ENCODE measurements at places on chromosomes 12 and 14.
A peak's percentile ranks its signal among the peaks of the same experiment; 100 is the strongest.

DNA sequence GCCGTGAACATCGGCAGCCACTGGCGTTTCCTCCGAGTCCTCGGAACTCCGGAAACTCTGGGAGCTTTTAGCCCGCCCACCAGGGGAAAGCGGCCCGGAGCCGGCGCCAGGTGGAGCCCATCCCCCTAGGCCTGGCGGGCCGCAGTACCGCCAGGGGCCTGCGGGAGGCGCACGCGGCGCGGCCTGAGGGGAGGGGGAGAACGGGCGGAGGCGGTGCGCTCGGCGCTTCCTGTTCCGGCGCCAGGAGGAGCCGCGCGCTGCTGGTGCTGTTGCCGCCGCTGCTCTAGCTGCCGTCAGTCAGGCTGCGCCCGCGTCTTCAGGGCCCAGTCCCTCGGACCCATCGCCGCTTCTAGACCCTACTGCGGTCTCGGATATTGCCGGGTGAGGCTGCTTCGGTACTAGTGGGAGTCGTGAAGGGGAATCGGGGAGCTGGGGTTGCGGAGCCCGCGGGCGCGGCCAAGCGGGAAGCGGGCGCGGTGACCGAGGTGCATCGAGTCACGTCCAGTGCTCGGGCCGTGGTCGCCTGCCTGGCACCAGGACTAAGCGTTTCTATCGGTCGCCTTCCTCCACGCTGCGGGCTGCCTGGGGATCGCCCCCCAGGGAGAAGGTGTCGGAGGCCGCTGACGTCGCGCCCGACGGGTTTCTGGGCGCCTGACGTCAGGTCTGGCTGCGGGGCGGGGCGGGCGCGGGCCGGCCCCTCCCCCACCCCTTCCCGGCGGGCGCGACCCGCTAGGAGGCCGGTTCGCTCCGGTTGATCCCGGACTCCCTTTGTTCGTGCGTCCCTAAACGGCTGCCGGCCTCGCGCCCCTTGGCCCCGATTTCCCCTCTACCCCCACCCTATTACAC is at the start of gene MAPK1IP1L:
Gene MAPK1IP1L, plus strand, starts transcription at position 225 of the 846 bp plus-strand sequence. CDS start 10,037 bp downstream, outside the sequence.
- DNase-seq = peak; percentile 94

DNA sequence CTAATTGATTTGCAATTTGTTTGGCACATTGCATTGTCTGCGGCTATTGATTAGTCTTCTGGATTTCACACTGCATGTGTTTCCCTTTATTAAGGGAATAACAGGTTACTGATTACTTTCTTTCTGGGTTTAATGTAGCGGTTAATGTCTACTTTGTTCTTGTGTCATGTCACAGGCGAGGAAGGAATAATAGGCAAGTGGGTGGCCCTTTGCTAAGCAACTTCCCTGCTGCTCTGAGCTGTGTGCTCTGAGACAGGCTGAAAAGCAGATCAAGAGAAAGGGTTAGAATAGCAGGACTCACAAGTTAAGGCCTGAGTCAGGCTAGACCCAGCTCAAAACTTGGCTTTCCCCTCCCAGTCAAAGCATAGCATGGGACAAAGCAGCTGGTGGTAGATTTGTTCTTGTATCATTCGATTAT is 77.2 kb downstream of the NKX2-1 start:
- DNase-seq = no peak

DNA sequence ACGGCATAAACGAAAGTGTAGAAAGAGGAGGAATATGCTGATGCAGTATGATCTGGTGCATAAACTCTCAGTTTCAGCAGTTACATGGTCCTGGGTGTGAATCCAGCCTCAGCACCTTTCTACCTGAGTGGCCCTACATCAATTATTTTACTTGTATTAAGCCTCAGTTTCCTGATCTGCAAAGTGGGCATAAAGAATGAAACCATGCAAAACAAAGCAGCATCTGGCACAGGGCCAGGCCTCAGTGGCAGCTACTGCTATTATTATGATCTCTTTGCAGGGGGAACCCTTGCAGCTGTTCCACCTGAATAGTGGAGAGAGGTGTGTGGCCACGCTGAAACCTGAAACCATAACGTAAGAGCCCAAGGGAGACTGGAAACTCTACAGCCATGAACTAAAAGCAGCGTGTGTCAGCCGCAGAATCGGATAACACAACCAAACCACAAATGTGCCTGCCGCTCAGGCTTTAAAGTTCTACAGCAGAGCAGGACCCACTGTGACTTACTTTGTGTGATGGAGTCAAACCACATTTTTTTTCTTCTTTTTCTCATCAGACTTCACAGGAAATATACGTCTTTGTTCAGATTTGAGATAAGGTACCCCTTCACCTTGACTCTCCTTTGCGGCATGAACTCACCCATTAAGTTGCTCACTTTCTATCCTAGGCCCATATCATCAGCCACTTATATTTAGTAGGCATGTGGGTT is 29.2 kb upstream of the FOS start:
- no peak for DNase-seq

- DNase-seq = no peak
These were observed 16.1 kb downstream of the TAMALIN start for GRCh38 chr12:52022841-52023181.

DNA sequence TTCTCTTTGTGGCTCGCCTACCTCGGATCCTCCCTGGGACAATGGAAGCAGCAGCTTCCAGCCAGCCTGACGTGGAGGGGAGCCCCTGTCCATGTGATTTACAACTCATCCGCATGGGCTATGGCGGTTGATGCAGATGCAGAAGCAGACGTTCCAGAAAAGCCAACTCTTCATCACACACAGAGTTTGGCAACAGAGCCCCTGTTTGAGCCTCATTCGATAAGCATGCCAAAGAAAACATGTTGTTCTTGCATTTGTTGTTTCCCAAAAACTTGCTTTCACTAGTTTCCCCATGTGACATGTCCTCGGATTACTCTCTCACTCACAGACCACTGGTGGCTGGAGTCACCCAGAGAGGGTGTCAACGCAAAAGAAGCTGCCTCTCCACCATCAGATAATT is 16.4 kb upstream of the TC2N start:
- peak; percentile 39 for DNase-seq

DNA sequence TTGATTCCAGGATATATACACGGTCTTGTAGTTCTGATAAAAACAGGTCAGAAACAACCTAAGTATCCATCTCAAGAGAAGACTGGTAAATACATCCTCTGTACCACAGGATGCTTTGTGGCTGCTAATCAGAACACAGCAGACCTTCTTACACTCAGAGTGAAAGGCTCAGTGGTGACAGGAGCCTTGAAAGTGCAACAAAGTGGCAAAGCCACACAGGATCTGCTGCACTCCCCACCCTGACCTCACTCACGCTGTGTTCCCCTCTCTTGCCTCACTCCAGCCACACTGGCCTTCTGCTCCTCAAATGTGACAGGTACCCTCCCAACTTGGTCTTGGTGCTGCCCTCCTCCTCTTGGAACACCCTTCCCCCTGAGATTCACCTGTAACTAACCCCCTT is 98.1 kb upstream of the GRIP1 start:
- DNase-seq = no peak

DNA sequence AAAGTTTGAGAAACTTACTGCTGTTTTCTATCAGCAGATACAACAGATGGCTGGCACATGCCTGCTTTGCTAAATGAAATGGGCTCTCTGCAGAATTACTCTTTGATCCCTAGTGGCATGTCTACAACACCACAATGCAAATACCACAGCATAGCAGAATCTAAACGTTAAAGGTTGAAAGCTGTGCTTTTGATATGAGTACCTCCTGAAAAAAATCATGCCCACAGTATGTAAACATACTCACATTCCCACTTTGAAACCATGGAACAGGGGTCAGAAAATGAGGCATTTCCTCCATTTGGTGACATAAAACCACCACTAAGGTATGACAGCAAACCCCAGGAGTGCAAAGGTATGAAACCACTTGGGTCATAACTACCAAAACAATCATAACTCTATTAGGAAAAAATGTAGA is 7.5 kb downstream of the WIF1 start:
- no peak for DNase-seq

GRCh38 chr12:120583478-120584030 is 2.4 kb upstream of the POP5 start:
- DNase-seq = peak; percentile 64

DNA sequence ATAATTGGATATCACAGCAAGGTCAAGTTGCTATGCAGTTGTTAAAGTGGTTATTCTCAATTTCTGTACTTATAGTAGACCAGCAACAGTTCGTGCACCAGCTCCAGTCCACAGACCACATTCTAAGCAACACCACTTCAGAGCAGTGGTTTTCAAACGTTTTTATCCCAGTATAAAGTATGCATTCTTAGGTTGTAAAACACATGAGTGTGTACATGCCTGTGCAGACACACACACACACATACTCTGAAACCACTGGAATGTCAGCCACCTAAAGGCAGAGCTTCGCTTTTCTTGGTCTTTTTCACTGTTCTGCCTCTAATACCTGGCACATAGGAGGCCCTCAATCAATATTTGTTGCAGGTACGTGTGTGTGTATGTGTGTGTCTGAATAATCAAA is 22.2 kb upstream of the C12orf71 start:
- DNase-seq = no peak

DNA sequence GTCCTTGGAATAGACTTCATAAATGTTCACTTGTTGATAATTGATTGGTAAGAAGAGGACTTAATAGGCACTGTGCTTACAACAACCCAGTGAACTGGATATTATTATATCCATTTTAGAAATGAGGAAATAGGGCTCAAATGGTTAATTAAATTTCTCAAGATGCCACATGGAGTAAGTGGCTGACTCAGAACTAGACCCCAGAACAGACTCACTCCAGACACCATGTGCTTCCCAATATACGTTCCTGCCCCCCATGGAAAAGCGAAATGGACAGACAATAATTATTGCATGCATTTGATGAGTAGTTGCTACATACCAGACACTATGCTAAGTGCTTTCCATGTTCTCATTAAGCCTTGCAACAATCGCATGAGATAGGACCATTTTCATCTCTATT is 895 bp upstream of the ANKS1B start:
- DNase-seq = no peak

GRCh38 chr12:75047885-75048525 is 161.6 kb downstream of the KCNC2 start:
- DNase-seq = no peak
